Left renal pelvis (tissue), 4 donors: ENCODE measurements at places on chromosomes 7 and 10. TPM values are rescaled to one million over a fixed set of nuclear protein-coding genes. Genes with fewer than 3 reads are reported as not detected.

Gene ANKMY2
- polyA plus RNA-seq: 34.2 TPM

DNA sequence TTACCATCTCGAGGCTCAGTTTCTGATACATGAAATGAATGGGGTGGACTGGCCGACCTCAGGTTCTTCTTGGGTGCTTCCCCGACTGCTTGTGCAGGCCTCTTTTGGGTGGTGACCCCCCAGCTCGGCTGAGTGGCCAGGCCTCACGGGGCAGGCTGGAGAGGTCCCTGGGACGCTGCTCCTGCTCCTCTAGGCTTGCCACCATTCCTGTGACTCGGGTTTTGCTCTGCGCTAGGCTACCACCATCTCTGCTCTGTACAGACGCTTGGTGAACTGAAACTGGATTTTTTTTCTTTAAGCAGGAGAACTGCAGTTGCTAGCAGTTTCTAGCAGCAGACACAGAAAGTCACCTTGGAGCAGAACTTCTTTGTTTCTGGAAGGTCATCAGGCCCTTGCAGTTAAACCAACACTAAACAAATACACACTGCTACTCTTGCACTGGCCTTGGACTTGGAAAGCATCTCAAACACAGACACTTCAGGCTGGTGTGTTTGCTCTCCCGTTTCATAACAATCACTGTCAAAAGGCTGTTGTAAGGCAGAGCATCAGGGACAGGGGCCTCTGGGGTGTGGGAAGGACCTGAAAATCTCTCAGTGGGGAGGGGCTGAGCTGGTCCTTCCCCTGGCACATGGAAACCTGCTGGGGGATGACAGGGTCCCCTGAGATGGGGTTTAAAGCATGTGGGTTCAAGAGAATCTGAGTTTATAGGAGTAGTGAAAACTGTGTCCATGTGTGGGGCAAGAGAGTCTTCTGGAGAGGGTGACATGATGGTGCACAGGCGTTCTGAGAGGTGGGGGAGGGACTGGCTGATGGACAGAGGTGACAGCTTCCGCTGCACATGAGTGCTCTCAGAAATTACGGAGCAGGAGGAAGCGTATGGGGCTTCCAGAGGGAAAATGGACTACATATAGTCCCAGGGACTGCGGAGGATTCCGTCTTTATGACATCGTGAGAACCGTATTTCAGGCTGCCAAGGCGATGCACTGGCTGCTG, 35.0 kb upstream of the GIMAP8 start:
- DNase-seq: no peak

- no peak for DNase-seq
Observed at GRCh38 chr10:114576132-114576487, 82.0 kb downstream of the ABLIM1 start.

Gene BMPER
- polyA plus RNA-seq: 53.0 TPM

GRCh38 chr7:32263611-32264010, 193.4 kb upstream of the PDE1C start:
- no peak for DNase-seq

Gene FAM200A
- polyA plus RNA-seq: 17.7 TPM

- no peak for DNase-seq
Observed at GRCh38 chr10:133060466-133060865, 27.3 kb upstream of the ADGRA1 start.

DNA sequence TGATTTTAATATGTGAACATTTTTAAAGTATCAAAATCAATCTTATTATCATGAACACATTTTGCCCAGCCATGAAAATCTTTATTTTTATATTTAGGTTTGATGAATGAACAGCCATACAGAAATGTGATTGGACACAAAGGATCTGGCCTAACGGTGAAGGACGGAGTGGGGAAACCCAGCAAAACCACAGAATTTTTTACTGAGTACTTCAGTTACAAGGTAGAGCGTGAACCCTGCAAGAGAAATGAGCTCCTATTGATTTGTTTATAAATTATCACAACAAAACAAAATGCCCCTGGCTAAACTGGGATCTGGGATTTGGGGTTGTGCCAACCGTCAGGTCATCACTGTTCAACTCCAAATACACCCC, 118.8 kb downstream of the JAZF1 start:
- no peak for DNase-seq

Gene ACTL6B
- not detected for polyA plus RNA-seq

Gene TWIST1
- 72.0 TPM for polyA plus RNA-seq

DNA sequence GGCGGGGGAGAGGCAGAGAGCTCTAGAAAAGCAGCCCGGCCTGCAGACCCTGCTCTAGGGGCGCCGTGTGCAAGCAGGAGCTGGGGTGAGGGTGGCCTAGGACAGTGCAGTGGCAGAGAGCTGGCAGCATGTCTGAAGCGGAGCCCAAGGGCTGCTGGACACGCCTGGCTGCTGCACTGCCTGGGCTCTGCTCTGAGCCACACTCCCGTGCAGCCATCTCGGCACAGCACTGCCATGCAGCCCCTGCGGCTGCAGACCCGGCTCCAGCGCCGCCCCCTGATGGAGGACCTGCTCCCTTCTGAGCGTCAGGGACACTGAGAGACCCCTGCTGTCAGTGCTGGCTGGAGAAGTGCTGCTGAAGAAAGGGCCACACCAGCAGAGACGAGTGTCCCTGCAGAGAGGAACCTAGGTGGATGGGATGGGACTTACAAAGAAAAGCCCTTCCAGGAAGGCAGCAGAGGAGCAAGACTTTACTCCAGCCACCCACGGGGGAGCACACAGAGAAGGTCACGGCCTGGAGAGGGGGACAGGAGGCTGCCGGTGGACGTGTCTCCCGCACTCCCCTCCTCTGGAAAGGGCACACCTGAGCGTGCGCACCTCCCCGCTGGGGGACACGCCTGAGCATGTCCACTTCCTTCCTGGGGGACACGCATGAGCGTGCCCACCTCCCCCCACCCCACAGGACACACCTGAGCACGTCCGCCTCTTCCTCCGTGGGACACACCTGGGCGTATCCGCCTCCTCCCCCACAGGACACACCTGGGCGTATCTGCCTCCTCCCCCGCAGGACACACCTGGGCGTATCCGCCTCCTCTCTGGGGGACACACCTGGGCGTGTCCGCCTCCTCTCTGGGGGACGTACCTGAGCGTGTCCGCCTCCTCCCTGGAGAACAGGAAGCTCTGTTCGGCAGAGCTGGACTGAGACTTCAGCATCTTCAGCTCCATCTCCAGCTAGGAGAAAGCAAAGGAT, 252.9 kb downstream of the MAD1L1 start:
- no peak for DNase-seq

DNA sequence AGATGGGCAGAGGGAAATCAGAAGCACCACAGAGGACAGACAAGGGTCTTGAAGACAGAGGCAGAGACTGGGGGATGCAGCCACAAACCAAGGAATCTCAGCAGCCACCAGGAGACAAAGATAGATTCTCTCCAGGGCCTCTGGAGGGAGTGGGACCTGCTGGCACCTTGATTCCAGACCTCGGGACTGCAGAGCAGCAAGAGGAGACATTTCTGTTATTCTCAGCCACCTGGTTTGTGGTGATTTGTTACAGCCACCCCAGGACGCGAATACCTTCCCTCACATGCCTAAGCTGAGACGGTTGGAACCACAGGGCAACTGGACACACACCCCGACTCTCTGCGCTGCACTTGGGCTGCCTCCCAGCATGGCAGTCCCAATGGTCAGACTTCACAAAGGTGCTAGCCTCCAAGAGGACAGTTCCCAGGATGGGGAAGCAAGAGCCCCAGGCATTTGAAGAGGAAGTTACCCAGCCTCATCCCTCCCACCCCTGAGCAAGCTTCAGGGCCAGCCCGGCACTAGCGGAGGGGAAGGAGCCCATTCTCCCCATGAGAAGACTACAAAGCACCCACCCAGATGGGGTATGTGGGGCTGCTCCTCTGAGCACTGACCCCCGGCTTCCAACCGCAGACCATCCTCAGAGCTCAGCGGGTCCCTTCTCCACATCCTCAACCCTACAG, 104.6 kb upstream of the INSIG1 start:
- no peak for DNase-seq

- no peak for DNase-seq
Observed at GRCh38 chr10:60977161-60978122, 33.5 kb upstream of the RHOBTB1 start.

Gene FIGNL1
- 26.8 TPM for polyA plus RNA-seq

DNA sequence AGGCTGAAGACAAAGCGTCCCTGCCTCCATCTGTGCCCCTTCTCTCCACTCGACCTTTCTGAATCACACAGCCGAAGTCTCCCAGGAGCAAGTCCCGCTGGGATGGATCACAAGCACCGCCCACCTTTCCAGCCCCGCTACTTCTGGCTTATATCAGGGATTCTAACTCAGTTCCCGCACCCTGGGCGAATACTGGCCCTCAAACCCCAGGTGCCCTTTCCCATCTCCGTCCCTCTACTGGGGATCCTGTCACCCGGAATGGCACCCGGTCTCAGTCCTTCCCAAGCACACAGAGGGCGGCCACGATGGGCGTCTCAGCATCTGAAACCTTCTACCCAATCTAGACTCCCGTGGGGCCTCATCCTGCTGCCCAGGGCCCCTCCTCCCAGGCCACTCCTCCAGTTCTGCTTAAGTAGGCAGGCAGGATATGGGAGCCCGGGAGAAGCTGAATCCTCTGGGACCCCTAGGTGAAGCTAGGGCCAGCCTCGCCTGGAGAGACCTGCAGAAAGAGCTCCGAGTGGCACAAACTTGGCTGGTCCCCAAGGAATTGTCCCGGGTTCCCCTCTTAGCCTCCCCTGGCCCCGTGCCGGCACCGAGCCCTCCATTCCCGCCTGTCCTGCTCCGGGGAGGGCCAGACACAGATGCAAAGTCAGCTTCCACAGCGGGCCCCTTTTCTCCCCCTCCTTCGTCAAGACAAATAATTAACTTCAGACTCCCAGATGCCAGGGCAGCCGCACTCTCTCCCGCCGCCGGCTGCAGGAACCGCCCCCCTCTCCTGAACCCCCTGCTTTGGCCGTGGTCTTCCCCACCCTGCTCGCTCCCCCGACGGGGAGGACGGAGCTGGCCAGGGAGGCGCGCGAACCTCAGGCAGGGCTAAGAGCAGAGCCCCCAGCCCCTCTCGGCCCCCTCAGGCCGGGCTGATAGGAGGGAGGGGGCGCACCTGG, 612 bp downstream of the KCP start:
- DNase-seq: no peak

Gene TUBB8
- 0.22 TPM for polyA plus RNA-seq

- DNase-seq: no peak
Observed at GRCh38 chr7:86976958-86977357, 82.5 kb downstream of the ELAPOR2 start.
